ENCODE measurements at places on chromosomes 6 and 20.

DNA sequence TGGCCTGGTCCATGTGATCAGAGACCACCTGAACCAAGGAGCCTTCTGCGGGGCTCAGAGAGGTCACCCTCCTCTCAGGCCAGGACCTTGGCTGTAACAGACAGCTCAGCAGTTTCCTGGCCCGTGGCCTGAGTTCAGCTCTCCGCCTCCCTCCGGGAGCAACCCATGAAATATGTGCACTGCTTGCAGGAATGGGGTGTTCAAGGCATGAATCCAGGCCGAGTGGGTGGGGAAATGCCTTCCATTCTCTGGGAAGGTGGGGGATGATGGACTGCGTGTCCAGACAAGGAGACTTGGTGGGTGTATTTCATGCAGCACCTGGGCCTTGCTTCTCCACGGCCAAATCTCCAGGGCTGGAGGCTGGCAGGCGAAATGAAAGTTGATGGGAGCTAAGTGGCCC, 46.0 kb downstream of the SIRPA start:
- DNase-seq = no peak

DNA sequence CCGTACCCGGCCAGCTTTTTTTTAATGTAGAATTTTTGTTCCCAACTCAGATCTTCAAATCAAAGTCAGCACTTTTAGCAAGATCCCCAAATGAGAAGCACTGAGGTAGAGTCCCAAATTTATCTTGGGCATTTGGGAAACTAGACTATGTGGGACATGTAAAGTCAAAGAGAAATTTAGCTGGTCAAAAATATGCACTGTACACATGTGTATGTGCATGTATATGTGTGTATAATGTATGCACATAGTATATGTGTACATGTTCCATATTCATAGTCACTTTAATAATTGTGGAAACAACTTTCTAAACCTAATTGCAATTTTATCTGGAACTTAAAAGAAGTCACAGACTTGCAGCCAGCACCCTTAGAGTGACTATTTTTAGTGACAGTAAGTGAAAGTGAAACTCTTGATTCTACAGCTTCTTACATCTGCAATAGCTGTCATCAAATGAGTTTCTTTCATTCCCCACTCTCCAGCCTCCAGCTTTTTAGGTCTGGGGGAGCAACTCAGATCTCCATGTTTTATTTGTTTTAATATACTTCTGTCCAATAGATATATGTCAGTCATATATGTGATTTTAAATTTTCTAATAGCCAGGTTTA, 53.6 kb downstream of the CDC40 start:
- DNase-seq = peak; percentile 20

GRCh38 chr20:48064929-48065328, 279.6 kb upstream of the SULF2 start:
- DNase-seq = no peak

DNA sequence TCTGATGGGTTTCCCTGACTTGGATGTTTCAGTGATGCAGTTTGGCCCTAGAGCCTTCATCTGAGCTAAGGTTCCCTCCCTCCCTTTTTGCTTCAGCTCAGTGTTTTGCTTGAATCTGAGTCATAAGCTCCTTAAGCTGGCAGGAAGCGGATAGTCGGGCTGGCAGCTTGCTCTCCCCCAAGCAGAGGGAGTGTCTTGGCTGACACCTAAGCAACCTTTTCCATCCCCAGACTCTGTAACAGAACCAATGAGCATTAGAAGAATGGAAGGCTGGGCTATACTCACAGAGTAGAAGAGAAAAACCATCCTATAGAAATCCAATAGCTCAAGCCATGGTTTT, 98.3 kb downstream of the HAO1 start:
- peak; percentile 83 for DNase-seq

GRCh38 chr20:18849131-18849530, 35.5 kb downstream of the SCP2D1 start:
- no peak for DNase-seq

DNA sequence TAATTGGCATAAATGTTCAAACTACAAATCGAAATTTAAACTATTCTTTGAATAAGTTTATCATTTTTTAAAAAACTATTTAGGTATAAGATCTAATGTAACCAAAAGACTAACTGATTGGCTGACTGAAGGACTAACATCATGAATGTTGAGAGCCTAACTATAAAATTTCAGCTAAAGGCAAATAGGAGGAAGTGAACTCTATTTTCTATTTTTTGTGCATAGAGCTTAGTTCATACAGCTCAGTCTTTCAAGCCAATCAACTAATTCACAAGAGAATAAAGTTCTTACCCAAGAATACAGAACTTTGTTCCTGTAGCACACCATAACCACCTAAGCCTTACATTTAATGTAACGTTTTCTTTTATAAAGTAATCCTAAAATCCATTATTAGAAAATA, 46.3 kb upstream of the STXBP5 start:
- no peak for DNase-seq

DNA sequence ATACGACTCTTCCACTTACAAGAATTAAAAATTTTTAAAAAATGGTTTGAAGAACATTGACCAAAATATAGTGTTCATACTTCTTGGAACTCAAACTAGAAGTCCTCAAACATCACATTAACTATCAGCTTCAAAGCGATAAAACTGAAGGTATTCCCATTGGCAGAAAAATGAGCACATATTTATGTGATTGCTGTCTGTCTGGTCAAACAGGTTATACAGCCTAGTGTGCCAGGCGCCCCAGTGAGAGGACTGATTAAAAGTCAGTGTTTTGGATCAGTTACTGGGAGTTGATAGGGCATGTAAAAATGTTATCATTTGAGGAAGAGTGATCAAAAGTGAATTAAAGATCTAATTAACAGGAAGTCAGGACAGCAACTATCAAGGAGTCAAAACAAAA, 738.8 kb downstream of the HDGFL1 start:
- no peak for DNase-seq

GRCh38 chr6:168574699-168575195, 133.8 kb downstream of the SMOC2 start:
- DNase-seq = no peak

DNA sequence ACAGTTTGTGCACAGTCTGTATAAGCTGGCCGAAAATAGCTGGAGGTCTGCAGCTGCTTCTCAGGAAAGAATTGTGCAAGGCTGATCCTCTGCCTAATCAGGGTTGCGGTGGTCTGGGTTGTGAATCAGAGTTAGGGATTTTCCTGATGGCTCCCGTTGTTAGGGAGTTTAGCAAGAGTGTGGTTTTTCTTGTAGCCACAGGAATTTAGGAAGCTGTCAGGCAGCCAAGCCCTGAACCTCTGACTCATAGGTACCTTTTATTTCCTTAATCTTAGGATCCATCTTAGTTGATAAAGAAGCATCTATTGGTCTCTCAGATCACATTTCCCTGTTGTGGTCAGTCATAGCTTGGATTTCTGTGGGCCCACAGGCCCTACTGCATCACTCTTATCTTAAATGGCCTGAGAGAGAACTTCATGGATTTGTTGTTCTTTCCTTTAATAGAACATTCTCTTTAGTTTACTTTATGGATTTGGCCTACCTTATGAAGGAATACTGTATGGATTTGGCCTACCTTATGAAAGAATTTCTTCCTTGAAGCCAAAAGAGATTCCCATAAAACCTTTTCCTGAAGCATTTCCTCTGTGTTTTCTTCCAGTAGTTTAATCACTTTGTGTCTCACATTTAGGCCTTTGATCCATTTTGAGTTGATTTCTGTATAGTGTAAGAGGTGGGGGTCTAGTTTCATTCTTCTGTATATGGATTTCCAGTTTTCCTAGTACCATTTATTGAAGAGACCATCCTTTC, 10.3 kb downstream of the KIF25 start:
- DNase-seq = peak; percentile 93

GRCh38 chr6:91681296-91681695, 1094.4 kb upstream of the MAP3K7 start:
- DNase-seq = no peak

- DNase-seq = no peak
Measured at GRCh38 chr20:46107061-46107460, 11.1 kb upstream of the CD40 start.

DNA sequence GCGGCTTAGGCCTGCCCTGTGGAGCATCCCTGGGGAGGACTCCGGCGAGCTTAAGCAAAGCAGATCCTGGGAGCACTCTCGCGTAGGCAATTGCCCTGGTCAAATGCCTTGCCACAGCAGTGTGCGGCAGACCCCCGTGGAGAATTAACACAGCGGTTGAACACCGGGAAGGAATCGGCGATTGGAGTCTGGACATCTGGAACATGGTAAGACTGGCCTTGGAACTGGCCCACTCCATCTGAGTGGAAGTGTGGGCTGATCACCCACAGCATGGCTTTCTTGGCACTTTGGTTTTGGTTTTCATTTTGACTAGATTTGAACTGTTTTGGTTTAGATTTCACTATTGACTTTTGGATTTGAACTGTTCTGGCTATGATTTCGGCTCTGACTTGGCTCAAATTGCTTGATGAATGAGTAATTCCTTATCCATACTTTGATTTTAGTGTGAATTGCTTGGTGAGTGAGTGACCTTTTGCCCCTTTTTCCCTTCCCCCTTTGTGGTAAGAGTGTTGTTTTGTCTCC, 300.7 kb downstream of the RNGTT start:
- DNase-seq = no peak

GRCh38 chr6:151059612-151060095, 180.1 kb upstream of the AKAP12 start:
- DNase-seq = no peak

DNA sequence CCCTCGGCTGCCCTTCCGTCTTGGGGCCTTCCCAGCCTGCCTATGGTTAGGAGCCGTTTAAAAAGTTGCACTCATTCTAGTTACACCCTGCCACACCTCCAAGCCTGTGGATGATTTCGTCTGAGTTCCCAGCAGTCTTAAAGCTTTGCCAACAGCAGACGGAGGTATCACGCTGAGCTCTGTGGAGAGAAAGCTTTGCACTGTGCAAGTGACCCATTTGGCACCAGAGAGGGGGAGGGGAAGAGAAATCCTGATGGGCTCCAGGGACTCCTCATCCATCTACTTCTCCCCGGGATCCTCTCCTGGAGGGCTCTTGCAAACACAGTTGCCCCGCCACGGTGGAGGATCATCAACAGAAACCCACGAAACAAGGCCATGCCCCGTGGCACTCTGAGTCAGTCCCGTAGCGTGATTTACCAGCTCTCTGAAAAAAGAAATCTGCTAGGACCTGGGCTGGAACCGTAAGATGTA, 98.8 kb upstream of the CITED2 start:
- peak; percentile 39 for DNase-seq

DNA sequence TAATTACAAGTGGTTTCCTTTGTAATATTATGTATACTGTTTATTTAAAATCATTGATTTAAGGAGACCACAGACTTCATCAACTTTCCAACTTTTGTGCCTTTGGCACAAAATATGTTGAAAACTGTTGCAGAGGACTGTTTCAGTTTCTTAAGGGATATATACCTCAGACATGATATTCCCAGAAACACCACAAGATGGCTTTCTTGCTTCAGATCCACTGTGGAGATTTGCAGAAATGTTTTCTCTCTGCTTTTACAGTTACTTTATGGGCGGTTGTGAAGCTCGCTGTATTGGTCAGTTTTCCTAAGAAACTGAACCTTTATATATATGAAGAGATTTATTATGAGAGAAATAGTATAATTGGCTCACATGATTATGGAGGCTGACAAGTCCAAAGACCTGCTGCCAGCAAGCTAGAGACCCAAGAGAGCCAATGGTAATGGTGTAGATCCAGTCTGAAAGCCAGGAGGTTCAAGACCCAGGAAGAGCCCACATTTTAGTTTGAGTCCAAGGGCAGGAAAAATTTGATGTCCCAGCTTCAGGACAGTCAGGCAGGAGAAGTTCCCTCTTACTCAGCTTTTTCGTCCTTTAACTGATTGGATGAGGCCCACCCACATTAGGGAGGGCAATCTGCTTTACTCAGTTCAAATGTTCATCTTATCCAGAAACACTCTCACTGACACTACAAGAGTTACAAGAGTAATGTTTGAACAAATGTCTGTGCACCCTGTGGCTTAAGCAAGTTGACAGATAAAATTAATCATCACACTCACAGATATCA, 12.8 kb downstream of the ME1 start:
- peak; percentile 67 for DNase-seq

GRCh38 chr6:33093855-33094254, 18.1 kb downstream of the HLA-DPB1 start:
- no peak for DNase-seq

DNA sequence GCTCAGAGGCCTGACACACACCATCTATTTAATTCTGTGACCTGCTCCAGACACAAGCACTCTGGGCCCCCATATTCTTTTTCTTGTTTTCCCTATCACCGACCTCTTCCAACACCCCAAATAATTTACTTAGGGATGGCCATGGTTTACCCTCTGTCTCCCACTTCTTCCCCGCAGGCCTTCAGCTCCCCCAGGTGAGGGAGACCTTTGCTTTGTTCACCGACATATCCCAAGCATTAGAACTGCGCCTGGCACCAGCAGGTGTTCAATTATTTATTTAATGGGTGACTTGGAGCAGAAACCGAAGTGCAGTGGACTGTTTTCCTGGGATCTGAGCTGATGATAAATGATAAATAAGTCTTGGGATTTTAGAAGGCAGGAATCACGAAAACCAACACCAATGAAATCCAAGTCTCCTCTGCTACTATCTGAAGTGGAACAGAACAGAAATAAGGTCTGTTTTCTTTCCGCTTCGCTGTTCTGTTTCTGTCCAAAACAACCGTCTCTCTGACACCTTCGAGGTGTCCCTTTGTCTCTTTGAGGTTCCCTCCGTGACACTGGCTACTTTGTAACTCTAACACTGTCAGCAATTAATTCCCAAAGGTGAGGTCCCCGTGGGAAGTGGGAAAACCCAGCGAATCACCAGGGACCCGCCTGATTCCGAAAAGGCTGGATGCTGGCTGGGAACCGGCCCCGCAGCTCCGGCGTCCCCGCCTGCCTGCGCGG, 1.1 kb upstream of the RIN2 start:
- no peak for DNase-seq

GRCh38 chr6:160790028-160790792, 88.2 kb downstream of the PLG start:
- no peak for DNase-seq

DNA sequence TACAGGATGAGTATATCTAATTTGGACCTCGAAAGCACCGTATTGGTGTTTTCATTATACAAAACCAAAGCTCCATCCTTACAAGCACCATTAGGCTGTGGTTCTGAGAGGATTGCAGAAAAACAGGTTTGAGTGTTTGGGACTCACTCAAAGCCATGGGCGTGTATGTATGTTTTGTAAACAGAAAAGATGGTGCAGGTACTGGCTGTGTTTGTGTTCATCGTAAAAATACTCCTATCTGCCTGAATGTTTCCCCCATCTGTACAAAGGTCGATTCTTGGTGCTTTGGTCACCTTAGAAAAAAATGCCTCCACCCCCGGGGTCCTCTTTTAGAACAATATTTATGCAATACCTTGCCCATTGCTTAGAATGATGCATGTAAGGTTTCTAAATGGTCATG, 286.6 kb downstream of the TSHZ2 start:
- no peak for DNase-seq

DNA sequence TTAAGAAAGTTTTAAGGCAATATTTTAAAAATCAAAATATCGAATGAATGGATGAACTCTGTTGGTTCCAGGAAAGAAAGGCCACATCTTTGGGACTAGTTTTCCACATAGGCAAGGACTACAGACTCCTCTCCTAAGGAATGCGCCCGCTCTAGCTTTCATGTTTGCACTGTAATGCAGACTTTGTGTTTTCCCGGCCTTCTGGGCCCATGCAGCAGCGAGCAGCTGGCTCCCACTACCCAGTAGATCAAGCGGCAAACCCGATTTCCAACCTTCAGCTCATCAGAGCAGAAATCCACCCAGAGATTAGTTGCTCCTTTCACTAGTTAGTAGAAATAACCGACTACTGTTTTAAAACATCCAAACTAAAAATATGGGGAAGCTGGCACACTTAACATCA, 27.7 kb downstream of the OVOL2 start:
- DNase-seq = no peak

Data from fibroblast of gingiva (primary cell).